ENCODE measurements at places on chromosomes 3 and 15.

- no peak for DNase-seq
These were observed 66.9 kb upstream of the CADM2 start for GRCh38 chr3:84891851-84892250.

DNA sequence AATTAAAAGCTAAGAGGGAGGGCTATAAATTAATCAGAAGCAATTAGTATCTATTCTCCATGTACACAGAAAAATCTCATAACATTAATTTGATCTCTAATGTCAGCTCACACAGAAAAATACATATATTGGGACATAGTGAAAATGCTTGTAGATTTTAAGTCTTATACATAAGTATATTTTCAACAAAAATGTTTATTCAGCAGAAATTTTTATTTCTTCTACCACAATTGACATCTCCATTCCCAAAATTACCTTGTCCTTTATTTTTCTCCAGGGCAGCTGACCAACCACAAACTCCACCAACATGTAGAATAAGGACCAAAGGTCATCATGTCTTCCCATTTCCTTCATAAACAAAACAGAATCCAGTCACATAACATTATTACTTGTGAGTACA, 74.5 kb upstream of the CDAN1 start:
- DNase-seq: no peak

GRCh38 chr3:18416332-18416731, 8.8 kb downstream of the SATB1 start:
- no peak for DNase-seq

DNA sequence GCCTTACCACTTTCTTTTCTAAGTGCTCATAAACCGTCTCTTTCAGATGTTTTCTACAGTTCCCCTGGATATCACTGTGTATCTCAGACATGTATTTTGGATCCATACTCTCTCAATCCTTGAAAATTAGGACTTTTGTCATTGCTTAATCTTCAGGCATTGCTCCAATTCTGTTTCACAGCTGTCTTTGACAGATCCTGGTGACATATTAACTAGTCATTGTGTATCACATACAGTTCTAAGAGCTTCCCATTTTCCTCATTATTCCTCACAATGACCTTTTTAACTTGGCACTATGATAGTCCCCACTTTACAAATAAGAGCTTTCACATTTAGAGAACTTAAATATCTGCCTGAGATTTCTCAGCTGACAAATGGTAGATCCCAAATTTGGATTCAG, 151.7 kb downstream of the CLSTN2 start:
- DNase-seq: no peak

DNA sequence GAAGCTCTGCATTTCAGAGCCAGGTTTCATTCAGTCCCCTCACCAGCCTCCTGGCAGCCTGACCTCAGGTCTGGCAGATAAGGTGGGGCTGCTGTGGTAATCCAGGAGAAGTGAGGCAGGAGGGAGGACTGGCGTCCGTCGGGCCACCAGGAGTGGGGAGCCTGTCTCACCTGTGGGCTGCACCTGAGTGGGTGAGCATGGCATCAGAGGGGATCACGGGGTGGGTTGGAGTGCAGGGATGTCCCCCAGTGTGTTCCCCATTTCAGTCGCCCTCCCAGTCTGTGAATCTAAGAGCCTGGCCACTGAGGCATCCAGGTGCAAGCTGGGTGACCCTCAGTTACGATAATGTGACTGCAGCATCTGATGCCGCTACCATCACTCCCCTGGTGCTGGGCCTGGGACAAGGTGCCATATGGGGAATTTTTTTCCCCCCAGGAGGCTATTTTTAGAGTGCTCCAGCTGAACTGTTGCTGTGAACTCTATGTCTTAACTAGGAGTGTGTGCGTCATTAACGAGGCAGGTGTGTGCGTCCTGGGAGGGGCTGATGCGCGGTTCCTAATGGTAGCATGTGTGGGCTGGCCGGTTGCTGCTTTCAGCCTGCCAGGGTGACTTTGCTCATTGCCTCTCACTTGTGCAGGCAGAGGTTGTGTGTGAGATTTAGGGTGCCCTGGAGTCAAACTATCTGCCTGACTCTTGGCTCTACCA, 165.2 kb downstream of the SLCO3A1 start:
- peak; percentile 33 for DNase-seq

- no peak for DNase-seq
These were observed 4.6 kb downstream of the CAPN3 start for GRCh38 chr15:42363942-42364341.

All from RWPE1 (cell line).